ENCODE measurements at places on chromosomes 6 and 20.

- no peak for DNase-seq
Measured at GRCh38 chr20:63100174-63100925, 93.6 kb upstream of the BHLHE23 start.

DNA sequence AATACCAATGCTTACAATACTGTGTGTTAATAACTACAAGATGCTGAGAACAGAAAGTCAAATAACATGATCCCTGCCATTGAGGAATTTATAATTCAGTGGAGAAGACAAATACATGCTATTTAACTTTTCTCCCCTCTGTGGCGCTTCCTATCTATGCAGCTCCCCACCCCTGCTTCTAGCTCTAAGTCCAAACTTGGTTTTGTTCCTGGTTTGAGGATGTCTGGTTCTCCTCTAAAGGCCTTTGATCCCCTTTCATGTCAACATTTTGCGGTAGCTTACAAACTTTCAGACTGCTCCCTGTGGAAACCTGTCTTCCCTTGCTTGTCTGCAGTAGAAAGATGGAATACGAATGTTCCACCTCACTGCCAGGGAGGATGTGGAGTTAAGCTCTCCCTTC is 18.4 kb upstream of the REPS1 start:
- DNase-seq, result no peak

DNA sequence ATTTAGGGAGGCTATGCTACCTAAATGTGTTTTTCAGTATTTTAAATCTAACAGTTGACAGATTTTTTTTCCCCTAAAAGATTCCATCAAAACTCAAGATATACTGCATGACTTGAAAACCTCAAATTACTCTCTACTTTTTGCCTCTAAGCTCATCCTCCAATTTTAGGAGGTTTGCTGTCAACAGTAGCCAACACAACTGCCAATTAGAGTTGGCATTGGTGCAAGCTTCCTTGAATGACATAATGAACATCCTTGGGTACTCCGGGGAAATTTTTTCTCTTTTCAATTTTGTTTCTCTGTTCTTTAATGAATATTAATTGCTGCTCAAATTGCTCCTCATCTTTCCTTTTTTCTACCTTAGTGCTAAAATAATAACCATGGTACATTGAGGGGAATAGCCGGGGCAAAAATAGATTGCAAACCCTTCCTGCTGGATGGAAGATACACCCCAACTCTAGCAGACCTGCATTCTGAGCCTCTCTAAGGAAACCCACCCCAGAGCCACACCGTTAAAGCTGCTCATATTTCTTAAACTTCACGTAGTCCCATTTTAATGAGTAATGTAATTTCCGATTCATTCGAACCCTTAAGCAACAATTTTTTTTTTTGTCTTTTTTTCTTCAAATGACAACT is 34.3 kb downstream of the SLC22A23 start:
- DNase-seq, result no peak

GRCh38 chr20:18057101-18057993 is at the start of gene OVOL2:
TSS of gene OVOL2 (minus strand) at chr20:18057916. CDS start at chr20:18057634, 282 bp downstream.
- peak; percentile 50 for DNase-seq

GRCh38 chr6:118648866-118649554 is 2.4 kb downstream of the CEP85L start:
- DNase-seq, result no peak

- no peak for DNase-seq
Measured at GRCh38 chr6:9140951-9141460, 705.7 kb upstream of the SLC35B3 start.

DNA sequence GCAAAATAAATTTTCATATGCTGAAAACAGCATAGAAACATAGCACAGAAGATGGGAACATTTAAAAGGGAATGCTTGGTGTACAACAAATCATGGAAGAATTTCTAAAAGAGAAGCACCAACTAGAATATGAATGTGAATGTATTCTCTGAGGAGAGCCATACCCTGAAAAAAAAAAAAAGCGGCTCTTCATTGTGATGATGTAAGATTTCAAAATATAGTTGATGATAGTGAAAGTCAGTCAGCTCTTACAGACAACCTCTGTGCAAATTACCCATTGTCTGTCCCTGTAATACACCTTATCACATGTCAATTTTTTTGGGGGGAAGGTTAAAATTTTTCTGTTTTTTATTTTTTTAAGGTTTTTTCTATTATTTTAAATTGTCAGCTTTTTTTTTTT is 58.6 kb upstream of the PTCHD4 start:
- no peak for DNase-seq

GRCh38 chr6:34792605-34793500 is 970 bp downstream of the BLTP3A start:
- peak; percentile 62 for DNase-seq

DNA sequence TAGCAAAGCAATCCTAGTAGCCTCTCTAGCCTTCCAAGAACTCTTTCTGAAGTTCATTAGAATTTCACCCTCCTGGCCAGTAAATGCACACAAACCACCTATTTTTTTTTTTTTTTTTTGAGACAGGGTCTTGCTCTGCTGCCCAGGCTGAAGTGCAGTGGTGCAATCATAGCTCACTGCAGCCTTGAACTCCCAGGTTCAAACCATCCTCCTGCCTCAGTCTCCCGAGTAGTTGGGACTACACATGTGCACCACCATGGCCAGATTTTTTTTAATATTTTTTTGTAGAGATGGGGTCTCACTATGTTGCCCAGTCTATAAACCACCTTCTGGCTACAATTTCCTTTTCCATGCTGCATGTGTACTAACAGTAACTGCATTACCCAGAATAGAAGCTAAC is 301.3 kb downstream of the ZNF217 start:
- no peak for DNase-seq

DNA sequence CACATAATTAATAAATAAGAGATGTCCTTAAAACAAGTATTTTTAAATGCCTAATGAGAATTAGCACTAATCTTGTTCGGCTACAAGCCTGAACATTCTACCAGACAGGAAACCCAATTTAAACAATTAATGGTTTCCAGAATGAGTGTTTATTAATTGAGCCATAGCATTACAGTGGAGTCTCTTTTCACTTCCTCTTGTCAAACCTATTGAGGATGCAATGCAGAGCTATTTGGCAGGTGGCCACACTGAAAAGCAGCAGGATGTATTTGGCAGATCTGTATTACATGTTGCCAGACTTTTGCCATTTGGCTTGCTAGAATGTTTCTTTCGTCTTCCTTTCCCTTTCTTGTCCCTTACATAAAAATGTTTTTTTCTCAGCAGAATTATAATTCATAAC is 475.2 kb upstream of the MARCKS start:
- peak; percentile 28 for DNase-seq

All from GM13977 (cell line).